Keratinocyte (primary cell): ENCODE measurements at places on chromosomes 16 and 17. TPM values are rescaled to one million over a fixed set of nuclear protein-coding genes. Genes with fewer than 3 reads are reported as not detected.
A peak's percentile ranks its signal among the peaks of the same experiment; 100 is the strongest.

GRCh38 chr16:89615596-89616090 is 2.2 kb downstream of the DPEP1 start:
- DNase-seq, result no peak

- DNase-seq, result no peak
These were observed 44.6 kb upstream of the GSE1 start for GRCh38 chr16:85568519-85568918.

GRCh38 chr16:84013787-84014569 is 28.6 kb downstream of the SLC38A8 start:
- DNase-seq, result peak; percentile 96

GRCh38 chr16:68273459-68273858 is 9.1 kb downstream of the SLC7A6 start:
- no peak for DNase-seq

DNA sequence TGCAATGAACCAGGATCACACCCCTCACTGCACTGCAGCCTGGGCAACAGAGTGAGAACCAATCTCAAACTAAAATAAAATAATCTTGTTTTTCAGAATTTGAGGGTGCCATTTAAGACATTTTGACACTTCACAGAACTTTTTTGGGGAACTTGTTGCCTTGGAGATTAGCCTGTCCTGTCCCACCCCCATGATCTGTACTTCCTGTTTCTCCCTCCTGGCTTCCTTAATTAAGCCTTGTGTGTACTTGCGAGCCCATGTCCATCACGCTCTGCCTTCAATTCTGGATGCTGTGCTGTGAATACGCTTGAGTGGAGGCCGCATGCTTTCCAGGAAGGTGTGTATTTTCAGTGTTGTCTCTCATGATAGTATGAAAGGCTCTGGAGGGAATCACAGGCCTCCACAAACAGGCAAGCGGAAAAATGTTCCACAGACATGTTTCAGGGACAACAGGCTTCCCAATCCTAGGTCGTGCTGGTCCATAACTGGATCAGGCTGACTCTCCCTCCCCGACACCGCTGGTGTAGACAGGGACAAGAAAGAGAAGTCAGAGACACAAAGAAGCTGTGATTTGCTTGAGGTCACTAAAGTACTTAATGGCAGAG is 56.9 kb downstream of the NOS2 start:
- no peak for DNase-seq

DNA sequence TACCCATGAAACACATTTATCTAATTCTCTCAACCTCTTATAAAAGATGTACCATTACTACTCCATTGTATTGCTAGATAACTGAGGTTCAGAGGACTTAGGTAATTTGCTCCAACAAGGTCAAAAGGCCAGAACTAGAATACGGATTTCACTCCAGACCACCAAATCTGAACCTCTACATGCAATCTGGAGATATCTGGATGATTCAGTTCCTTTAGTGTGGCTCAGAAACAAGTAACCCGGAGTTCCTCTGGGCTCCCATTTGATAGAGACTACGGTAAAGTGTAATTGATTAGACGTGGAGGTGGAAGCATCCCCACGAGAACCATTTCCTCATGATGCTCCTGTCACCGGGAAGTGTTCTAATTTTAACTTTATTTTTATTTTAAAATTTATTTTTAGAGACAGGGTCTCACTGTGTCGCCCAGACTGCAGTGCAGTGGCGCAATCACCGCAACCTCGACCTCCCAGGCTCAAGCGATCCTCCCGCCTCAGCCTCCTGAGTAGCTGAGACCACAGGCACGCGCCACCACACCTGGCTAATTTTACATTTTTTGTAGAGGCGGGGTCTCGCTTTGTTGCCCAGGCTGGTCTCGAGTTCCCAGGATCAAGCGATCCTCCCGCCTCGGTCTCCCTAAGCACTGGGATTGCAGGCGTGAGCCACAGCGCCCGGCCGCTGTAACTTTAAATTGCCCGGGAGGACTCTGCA is 608 bp upstream of the COX10 start:
- DNase-seq, result no peak

- DNase-seq, result no peak
These were observed 12.5 kb downstream of the ARHGAP23 start for GRCh38 chr17:38440614-38441397.

- DNase-seq, result no peak
These were observed 239.1 kb upstream of the TOX3 start for GRCh38 chr16:52786091-52786490.

- DNase-seq, result no peak
These were observed 451.3 kb downstream of the PMP22 start for GRCh38 chr17:14813649-14814370.

DNA sequence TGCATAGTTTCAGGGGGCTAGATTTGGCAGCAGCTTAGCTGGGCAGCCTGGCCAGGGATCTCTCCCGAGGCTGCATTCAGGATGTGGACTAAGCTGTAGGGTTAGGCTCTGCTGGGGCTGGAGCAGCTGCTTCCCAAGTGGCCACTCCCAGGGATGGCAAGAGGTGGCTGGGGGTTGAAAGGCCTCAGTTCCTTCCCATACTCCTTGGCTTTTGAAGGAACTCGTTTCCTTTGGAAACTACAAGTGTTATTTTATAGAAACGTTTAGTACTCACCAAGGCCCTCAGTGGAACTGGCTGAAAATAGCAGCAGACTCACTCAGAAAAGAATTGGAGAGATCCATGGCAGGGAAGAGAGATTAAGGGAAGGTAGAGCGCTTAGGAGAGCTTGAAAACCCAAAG is 76.4 kb downstream of the WWP2 start:
- no peak for DNase-seq

GRCh38 chr17:29838961-29839360 is 91.1 kb downstream of the SSH2 start:
- DNase-seq, result no peak

- no peak for DNase-seq
These were observed 210.6 kb upstream of the CDH5 start for GRCh38 chr16:66155933-66156332.

DNA sequence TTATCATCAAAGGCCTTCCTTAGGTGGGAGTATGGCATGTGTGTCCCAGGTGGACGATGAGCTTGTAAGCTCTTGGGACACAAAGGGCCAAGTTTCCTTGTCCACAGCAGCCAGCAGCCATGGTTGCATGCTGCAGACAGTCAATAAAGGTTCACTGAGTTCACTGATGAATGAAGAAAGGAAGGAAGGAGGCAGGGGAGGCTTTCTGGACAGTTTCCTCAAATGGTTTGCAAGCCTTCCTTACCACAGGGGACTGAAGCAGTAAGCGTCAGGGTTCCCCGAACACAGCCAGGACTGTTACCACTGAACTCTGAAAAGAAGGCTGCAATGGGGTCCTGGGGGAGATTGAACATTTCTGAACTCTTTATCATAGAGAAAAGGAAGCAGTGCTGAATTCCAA is 111.1 kb downstream of the GAS7 start:
- no peak for DNase-seq

DNA sequence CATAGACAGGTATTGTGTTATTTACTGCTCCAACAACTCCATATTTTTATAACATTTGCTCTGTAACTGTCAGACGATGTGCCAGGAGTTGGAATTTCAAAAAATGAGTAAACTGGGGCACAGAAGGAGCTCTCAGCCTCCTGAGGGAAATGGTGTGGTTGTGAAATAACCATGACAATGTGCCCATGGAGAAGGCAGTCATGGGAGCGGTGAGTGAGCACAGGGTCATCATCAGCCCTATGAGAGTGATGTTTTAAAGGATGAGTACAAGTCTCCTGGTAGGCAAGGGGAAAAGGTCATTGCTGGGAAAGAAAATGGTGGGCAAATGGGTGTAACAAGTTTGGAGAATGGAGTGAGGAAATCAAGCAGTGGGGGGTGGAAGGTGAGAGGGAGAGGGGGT is 115.0 kb upstream of the SEC14L1 start:
- no peak for DNase-seq

- DNase-seq, result no peak
These were observed at the start of gene IRF8 for GRCh38 chr16:85898521-85899442. Gene IRF8 (plus strand): TSS chr16:85899162. CDS start chr16:85903016, 3,854 bp downstream.

- DNase-seq, result no peak
These were observed 124.3 kb downstream of the NPIPB5 start for GRCh38 chr16:22634954-22635353.

- no peak for DNase-seq
These were observed 36.4 kb downstream of the AKAP1 start for GRCh38 chr17:57121308-57122042.

DNA sequence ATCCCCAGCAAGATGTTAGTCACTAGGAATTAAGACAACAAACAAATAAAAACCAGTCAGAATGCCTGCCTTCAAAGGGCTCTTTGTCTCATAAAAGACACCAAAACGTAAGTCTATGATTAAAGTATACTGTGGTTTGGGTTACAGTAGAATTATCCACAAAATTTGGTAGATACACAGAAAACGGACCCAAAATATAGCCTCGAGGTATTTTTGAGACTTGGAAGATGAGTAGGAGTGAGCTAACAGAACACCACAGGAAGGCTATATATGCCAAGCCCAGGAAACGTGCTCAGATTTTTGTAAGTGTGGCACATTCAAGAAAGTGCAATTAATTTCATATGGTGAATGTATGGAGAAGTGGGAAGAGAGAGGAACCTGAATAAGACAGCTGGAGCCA is 831.4 kb downstream of the CDH11 start:
- DNase-seq, result no peak

DNA sequence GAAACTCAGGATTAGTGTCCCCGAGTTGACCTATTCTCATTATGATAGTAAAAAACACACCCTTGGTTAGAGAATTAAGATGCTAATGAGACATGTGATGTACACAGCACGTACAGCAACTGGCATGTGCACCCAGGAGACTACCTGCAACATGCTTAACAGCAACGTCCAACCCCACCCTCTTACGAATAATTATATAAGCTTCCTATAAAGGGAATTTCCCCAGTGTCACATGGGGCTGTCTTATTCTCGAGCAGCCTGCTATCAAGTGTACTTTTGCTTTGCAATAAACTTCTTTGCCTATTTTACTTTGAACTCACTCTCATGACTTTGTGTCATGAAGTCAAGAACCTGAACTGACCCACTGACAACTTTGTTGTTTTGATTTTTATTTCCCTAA is 62.4 kb upstream of the PMFBP1 start:
- no peak for DNase-seq

GRCh38 chr17:49456183-49456965 is 38.7 kb upstream of the NGFR start:
- no peak for DNase-seq

GRCh38 chr16:84059111-84059510 is 16.5 kb upstream of the SLC38A8 start:
- no peak for DNase-seq

DNA sequence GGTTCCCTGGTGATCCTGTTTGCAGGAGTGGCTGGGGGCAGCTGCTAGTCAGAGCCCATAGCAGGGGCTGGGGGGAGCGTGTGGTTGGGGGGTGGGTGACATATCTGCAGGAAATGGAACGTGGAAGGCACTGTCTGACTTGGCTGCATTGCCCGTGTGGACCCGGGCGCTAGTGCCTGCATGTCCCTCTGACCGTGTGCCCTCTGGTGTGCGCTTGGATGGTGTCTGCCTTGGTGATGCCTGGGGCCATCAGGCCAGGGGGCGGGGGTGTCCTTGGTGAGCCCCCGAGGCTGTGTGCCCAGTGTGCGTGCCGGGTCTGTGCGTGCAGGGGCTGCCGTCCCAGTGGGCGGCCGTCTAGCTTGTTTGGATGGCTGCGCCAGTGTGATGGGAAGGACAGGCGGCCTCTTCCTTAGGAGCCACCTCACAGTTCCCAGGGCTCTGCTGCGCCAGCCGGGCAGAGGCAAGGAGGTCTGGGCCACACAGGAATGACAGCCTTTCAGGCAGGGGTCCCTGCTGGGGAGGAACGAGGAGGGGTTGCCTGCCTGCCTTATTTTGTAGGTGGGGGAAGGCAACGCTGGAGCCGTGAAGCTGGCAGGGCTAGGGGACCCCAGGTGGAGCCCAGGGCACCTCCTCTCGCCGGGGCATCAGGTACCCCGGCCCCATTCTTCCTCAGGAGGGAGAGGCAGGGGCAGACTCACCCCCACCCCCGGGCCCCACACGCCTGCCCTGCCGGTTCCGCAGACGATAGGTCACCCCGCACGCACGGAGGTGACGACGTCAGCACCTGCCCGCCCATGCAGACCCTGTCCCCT is 693 bp downstream of the NDRG4 start:
- no peak for DNase-seq

GRCh38 chr16:85206472-85207356 is 94.4 kb upstream of the CIBAR2 start:
- no peak for DNase-seq

- DNase-seq, result no peak
These were observed 5.6 kb downstream of the RFWD3 start for GRCh38 chr16:74661064-74661463.

GRCh38 chr17:67716405-67716798 is 1.3 kb upstream of the NOL11 start:
- DNase-seq, result no peak

GRCh38 chr16:58853854-58854791 is 120.0 kb upstream of the GOT2 start:
- DNase-seq, result no peak

DNA sequence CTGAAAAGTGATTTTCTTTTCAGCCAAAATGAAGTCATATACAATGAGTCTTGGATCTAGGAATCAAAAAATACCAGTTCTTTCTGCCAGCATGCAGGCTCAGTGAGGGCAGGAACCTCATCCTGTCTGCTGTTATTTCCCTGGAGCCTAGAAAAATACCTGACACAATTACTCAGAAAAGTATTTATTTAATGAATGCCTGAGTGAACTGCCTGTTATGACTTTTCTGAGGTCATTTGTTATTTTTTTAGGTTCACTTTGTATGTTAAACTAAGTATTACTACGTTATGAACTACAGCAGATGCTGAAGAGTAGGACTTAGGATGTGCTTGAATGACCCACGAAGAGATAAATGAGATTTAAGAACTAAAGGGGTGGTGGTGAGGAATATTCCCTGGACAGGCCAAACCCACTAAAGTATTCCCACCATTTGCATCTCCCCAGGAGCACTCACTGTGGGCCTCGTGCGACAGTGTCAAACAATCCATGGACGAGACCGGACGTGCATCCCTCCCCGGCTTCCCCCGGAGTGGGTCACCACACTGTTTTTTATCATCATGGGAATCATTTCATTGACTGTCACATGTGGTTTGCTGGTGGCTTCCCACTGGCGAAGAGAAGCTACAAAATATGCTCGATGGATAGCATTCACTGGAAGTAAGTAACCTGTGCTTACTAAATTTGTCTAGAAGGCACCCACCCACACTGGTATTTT is 17.1 kb upstream of the VWA3A start:
- no peak for DNase-seq

Gene COPZ2
- 11.1 to 18.0 TPM (median 12.5 TPM) in 3 replicates for polyA plus RNA-seq

Gene SEPHS2
- 33.2 to 38.1 TPM (median 36.5 TPM) in 3 replicates for polyA plus RNA-seq

Gene SYNGR3
- polyA plus RNA-seq, result 0.12 to 0.30 TPM (median 0.28 TPM) in 3 replicates

Gene FOXK2
- polyA plus RNA-seq, result 39.4 to 43.9 TPM (median 43.8 TPM) in 3 replicates

Gene TERB1
- polyA plus RNA-seq, result 0.17 to 0.22 TPM in 2 of 3 replicates, not detected in the other

Gene HES7
- 0.05 to 0.33 TPM (median 0.16 TPM) in 3 replicates for polyA plus RNA-seq

Gene SLC6A2
- 0.10 to 0.97 TPM (median 0.20 TPM) in 3 replicates for polyA plus RNA-seq

Gene ARHGDIG
- 0.14 to 0.17 TPM in 2 of 3 replicates, not detected in the other for polyA plus RNA-seq

Gene CIBAR2
- polyA plus RNA-seq, result not detected in 3 replicates

Gene B4GALNT2
- 0.01 to 0.32 TPM (median 0.08 TPM) in 3 replicates for polyA plus RNA-seq

Gene PRDM7
- polyA plus RNA-seq, result not detected in 3 replicates

Gene TSNAXIP1
- 0.43 to 1.5 TPM (median 0.54 TPM) in 3 replicates for polyA plus RNA-seq

Gene MT1F
- 1.5 to 4.1 TPM (median 2.3 TPM) in 3 replicates for polyA plus RNA-seq

Gene SDR42E2
- polyA plus RNA-seq, result not detected in 3 replicates

Gene COPRS
- polyA plus RNA-seq, result 19.2 to 41.3 TPM (median 30.3 TPM) in 3 replicates

Gene CAMKK1
- 1.8 to 2.6 TPM (median 2.5 TPM) in 3 replicates for polyA plus RNA-seq

Gene SMYD4
- 5.6 to 6.3 TPM (median 5.8 TPM) in 3 replicates for polyA plus RNA-seq
